ENCODE measurements at places on chromosomes 7 and 10.

DNA sequence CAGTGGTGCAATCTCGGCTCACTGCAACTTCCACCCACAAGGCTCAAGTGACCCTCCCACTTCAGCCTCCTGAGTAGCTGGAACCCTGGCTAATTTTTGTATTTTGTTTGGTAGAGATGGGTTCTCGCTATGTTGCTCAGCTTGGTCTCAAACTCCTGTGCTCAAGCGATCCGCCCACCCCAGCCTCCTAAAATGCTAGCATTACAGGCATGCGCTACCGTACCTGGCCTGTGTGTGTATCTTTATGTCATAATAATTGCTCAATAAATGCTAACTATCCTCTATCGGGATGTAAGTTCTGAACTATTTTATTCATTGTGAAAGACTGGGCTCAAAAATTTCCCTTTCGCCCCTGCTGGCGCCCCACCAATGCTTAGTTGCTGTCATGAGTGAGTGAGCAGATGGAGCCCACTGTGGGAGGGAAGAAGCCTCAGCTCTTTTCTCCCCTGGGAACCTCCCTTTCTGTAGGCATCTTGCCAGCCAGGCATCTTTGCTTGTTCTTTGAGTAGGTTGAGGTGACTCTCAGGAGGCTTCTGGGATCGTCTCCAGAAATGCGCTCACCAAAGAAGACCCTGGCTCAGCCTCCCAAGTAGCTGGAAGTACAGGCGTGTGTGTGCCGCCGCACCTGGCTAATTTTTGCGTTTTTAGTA is 38.3 kb downstream of the CAMK1D start:
- DNase-seq, result no peak

GRCh38 chr7:36137258-36137657 is 15.8 kb upstream of the EEPD1 start:
- no peak for DNase-seq

DNA sequence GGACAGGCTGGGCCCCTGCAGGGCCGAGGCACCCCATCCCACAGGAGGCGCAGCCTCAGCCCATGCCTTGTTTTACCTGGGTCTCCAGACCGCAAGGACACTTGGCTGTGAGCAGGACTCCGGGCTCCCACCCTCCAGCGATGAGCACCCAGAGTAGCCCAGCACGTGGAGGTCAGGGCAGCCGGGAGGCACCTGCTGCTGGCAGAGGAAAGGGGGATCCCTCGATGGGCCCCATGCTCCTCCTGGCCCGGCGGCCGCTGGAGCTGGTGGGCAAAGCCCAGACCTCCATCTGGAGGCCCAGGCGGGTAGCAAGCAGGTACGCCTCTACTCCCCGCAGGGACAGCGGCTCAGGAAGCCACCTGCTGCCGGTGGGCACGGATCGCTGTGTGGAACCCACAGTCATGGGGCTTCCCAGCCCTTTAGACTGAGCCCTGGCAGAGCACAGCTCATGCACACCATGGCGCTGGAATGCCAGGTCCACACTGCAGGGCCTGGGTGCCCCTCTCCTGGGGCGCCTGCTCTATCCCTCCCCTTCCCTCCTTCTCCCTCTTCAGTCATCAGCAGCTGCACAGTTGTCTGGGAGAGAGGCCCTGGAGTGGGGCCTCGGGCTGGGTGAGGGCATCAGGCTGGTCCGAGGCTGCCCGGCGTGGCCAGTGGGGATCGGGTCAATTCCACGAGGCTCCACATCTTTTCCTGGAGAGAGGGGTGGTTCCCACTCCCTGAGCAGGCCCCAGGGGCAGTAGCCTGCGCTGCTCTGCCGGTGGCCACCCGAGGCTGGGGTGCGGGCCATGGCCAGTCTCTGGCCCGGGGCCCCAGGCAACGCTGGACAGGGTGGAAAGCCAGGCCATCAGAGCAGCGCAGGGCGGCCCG is 65.7 kb downstream of the PWWP2B start:
- no peak for DNase-seq

GRCh38 chr10:31804352-31804810 is 124.2 kb downstream of the ARHGAP12 start:
- no peak for DNase-seq

- peak; percentile 88 for DNase-seq
Measured at GRCh38 chr7:76310102-76310957, 7.9 kb downstream of the HSPB1 start.

- DNase-seq, result no peak
Measured at GRCh38 chr10:49615213-49615612, 1.4 kb downstream of the CHAT start.

DNA sequence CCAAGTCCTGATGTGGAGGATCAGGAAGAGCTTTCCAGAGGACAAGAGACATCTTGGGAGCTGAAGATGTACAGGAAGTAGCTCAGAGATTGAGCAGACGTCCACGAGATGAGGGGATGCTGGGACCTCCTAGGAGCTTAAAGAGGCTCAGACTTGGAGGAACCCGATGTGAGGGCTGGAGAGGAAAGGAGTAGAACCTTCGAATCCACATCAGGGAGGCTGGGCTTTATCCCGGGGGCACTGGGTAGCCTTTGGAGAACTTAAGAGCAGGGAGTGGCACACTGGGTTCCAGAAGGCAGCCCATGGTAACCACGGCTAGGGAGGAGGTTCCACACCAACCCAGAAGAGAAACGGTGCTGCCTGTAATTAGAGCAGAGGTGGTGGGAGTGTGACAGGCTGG is 10.8 kb downstream of the PRKCQ start:
- no peak for DNase-seq

GRCh38 chr7:69765879-69766278 is 167.6 kb downstream of the AUTS2 start:
- DNase-seq, result no peak

DNA sequence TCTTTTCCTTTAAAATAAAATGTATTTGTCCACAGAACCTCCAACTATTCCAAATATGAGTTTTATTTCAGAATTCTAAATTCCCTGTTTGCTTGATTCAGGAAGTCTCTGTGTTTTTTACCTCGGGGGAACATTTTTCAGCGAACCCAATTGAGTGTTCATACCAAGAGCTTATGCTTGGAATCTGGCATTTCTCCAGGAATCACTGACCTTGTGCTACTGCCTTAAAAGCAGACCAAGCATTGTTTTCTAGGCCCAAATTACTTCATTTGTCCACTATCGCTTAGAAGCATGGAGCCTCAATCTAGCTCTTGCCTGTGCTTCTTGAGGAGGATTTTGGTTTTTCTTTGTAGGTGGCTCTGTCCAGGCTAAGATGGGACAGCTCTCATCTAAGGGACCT is 59.4 kb downstream of the EBLN1 start:
- DNase-seq, result no peak

DNA sequence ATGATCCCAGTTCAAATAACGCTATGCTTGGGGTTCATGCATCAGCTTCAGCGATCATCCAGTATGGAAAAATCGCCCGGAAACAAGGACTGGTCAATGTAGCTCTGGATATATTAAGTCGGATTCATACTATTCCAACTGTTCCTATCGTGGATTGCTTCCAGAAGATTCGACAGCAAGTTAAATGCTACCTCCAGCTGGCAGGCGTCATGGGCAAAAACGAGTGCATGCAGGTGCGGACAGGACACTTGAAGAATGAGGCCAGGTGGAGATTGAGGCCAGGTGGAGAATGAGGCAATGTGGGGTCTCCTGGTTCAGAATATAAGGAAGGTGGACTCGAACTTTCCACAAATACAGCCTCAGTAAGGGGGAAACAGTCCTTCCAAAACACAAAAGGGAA is 105.8 kb downstream of the TRRAP start:
- DNase-seq, result no peak

DNA sequence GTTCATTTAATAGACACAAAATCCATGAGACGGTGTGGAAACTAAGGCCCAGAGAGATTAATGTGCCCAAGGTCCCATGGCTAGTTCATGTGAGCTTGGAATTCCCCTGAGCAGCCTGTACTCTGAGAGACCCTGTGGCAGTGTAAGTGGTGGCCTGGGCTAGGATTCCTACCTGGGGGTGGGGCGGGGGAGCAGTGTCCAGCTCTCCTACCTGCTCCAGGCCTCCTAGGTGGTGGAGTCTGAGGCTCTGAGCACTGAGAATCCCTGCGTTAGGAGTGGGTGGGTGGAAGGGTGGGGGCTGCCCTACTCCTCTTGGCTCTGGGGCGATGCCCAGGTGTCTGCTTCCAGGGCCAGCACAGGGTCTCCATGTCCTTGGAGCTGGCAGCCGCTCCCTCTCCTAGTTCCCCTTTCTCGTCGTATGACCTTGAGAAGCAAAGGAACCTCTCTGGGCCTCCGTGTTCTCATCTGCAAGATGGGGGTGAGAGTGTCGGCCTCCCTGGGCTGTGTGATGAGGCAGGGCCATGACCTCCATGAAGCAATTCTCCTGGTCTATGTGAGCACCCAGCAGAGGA is 2.5 kb downstream of the SNCG start:
- DNase-seq, result no peak

DNA sequence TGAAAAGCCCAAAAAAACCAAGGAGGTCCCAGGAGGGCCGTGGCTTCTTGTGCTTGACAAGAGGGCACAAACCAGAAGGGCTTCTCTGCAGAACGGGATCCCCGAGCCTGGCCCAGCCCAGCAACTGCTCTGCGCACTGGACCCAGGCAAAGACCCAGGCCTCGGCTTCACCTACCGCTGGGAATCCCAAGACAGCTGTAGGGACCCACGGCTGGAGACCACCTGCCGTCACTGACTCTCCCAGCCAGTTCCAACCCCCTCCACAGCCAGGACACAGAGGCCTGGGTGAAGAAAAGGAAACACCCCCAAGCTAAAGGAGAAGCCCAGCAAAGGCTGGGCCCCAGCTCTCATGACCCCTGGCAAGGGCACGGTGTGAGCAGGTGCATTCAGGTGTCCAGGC is 24.3 kb downstream of the PDGFA start:
- DNase-seq, result no peak

GRCh38 chr10:18968159-18968558 is 80.4 kb upstream of the MALRD1 start:
- no peak for DNase-seq

GRCh38 chr10:125711110-125711750 is 8.3 kb upstream of the EDRF1 start:
- no peak for DNase-seq

- DNase-seq, result no peak
Measured at GRCh38 chr7:117134889-117135552, 181.7 kb downstream of the ST7 start.

DNA sequence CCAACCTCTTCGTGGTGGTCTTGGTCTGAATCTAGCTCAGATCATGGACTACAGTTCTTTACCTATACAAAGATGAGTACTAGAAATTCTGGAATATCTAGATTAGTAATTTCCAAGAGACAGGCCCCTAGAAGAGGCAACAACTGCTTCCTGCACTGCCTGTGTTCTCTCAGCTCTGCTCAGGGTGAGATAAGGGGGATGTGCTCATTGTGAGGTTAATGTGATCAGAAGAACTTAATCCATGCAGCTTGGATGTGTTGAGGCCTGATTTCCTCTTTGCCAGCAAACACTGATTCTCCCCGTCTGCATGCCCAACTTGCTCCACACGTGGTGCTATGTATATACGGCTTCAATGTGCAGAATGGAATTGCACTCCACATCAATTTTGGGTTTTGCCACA is 268.0 kb downstream of the PHTF2 start:
- DNase-seq, result no peak

GRCh38 chr10:33193057-33193700 is 141.3 kb downstream of the NRP1 start:
- peak; percentile 29 for DNase-seq

- no peak for DNase-seq
Measured at GRCh38 chr10:89783406-89783805, 82.0 kb downstream of the KIF20B start.

DNA sequence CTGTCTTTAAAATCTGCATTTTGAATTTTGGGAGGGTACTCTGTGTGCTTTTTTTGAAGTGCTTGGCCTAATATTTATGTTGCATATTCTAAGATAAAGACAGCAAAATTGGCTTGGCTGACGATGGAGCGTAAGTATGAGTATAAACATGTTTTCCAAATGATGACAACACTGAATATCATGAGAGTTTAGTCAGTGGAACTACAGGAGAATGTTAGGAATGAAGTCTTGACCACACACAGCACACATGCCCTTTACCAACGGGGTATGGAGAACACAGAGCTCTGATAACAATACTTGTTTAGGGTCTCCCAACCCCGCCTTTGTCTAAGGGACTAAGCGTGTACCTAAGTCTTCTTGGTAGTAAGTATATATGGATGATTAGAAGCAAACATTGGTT is 253.9 kb upstream of the FZD8 start:
- DNase-seq, result no peak

- DNase-seq, result peak; percentile 75
Measured at GRCh38 chr7:73557397-73558257, at the start of gene BCL7B. BCL7B (minus strand) TSS chr7:73557690; CDS start chr7:73557578, 112 bp downstream.

DNA sequence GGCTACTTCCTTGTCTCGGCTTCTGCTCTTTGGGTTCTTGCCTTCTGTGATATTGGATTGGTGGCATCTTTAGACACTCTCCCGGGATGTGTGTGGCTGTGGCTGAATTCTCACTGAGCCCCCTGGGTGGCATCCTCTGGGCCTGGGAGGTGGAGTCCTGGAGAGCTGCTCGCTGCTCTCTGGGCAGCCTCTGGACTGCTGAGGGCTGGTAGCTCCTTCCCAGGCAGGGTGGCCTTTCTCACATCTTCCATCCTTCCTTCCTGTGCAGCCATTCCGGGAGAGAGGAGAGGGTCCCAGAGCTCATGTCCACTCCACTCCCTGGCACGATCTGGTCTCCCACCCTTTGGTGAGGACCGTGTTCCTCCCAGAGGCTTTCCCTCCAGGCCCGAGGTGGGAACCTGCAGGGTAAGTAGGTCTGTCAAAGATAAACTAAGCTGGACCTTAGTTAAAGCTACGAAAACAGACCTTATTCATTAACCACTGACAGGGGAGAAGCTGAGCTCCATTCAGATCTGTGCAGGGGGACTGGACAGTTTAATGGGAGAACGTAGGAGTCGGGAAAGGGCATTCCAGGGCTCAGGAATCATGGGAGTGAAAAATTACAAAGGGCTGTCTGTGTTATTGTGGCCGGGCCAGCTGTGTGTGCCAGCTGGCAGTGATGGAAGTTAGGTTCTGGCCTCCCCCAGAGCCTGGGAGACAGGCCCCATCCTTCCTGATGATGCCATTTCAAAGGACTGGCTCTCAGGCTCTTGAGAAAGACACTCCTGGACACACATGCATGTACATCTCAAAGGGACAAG is 8.7 kb downstream of the ATP6V0E2 start:
- no peak for DNase-seq

DNA sequence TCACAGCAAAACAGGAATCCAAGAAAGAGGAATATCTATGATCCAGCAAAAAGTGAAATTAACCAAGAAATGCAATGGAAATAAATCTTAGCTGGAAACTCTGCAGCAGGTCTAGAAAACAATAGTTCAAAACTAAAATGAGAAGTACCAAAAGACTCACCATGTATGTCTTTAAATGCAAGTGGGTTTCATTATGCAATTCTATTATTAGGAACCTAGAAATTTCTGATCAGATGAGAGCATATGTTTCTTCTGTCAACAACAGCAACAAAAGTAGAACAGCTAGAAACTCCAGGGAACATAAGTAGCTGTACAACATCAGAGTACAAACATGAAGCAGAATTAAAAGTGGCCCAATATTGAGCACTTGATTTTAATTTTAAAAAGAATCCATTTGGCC is 304.0 kb downstream of the ARHGAP12 start:
- no peak for DNase-seq

- DNase-seq, result peak; percentile 55
Measured at GRCh38 chr7:106111655-106112117, 426 bp downstream of the SYPL1 start.
